NCI-H2081 treated with DMSO at 0.1 percent for 48 hours (cell line): ENCODE measurements at places on chromosomes 13 and 19.

DNA sequence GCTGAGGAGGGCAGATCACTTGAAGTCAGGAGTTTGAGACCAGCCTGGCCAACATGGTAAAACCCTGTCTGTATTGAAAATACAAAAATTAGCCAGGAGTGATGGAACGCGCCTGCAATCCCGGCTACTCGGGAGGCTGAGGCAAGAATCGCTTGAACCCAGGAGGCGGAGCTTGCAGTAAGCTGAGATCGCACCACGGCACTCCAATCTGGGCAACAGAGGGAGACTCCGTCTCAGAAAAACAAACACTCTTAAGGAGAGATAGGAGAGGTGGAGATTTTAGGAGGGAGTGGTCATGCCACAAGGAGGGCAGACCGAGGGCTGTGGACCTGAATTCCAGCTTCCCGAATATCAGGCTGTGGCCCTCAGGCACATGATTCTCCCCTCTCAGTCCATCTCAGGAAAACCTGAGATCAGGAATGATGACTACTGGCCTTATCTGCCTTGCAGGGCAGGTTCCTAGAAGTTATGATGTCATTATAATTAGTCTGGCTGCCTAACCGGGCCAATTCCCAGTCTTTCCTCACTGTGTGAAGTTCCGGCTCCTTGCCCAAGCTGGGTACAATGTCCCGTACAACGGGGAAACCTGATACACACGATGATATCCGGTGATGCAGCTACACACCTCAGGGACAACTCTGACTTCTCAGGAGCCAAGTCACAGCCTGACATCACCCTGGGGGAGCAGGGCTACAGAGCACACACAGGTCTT lies 2.5 kb downstream of the SLC35E1 start:
- DNase-seq: no peak

DNA sequence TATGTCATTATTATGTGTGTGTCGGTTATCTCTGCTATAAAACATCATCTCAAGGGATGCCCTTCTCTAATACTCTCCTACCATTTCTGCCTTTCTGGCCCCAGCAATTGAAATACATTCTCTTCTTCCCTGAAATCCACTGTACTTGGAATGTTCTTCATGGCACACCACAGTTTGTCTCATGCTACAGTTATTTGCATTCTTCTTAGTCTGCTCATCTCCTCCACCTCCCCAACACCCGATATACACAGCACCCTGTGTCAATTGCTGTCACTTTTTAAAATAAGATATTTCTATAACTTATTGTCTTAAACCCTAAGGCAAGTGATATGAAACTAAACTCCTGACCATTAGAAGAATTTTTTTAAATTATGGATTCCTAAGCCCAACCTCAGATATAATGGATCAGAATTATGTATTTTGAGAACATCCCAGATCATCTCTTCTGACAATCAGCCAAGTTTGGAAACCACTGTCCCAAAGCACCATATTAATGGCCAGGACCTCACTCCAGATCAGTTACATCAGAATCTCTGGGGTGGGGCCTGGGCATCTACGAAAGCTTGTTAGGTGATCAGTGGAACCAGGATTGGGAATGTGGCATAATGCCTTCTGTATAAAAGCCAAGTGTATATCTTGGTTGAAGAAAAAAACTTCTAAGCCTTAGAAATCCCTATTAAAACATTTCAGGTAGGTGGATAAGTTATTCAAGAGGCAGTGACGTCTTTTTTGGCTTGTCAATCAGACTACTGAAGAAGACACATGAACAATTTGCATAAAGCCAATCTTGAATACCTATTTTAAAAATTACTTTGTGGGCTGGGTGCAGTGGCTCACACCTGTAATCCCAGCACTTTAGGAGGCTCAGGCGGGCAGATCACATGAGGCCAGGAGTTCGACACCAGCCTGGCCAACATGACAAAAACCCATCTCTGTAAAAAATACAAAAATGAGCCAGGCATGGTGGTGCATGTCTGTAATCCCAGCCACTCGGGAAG lies 30.0 kb upstream of the KBTBD7 start:
- DNase-seq: no peak

DNA sequence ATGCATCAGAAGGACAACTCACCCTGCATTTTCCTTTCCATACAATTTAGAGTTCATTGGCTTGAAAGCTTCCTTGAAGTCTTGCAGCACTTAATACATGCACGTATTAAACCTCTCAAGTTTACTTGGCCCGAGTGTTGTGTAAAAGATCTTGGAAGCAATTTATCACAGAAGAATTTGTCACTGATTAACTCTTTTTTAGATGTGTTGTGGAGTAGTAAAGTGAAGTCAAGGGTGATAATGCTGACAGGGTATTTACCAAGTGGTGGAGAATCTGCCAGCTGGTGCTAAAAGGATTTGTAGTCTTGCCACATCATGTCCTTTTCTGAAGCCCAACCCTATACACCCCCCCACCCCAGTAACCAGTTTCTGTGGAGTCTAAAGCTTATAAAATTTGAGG lies 421.0 kb upstream of the MIR17HG start:
- no peak for DNase-seq

DNA sequence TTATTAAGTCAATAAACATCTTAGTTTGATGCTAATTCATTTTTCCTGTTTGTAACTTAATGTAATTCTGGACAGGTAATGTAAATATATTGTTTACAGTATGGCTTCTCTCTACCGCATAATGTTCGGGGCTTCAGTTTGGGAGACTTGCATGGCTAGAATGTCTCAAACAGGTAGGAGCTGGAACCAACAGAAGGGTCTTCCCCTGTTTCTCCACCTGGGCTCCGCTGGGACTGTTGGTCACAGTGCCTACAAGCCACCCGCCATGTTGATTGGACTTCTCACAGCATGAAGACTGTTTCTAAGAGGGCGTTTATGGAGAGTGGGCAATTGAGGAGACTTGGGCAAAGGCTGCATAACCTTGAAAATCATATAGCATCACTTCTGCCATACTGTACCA lies 148.6 kb downstream of the UFM1 start:
- no peak for DNase-seq

GRCh38 chr13:71964491-71965100 lies 97.6 kb upstream of the DACH1 start:
- DNase-seq: no peak

- peak; percentile 5 for DNase-seq
Measured at GRCh38 chr19:50368649-50369570, 3.5 kb upstream of the NAPSA start.

GRCh38 chr19:2538096-2538757 lies 62.3 kb downstream of the GADD45B start:
- DNase-seq: no peak

DNA sequence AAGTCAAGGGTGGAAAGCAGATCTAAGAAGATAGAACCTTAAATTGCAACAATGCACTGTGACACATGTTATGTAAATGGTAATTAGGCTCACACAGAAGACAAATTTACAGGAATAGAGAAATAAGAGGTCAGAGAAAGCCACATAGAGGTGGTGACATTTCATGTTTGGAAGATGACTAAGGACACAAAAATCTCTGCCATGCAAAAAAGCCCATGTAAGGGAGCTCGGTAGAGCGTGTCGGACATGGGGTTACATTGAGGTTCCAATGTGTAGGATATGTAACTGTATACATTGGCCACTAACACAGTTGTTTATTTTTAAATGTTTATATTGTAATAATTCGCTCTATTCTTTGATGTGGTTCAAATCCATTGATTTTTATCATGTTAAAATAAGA lies 33.7 kb downstream of the SUGT1 start:
- no peak for DNase-seq

DNA sequence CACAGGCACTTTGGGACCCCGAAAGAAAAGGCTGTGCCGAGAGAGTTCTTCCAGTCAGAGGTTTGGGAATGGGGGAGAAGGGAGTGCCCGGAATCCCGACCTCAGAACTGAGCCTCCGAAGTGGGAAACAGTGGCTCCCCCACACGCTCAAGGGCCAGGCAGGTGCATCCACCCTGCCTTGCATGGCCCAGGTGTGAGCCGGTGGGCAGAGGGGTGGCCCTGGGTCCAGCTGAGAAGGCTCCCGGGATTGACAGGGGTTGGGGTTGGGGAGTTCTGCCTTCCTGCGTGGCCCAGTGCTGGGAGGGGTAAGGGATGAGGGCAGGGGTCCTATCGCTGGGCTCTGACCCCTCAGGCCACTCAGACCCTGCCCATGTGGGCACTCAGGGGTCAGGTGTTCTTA lies 163.5 kb upstream of the TUBA3C start:
- no peak for DNase-seq

DNA sequence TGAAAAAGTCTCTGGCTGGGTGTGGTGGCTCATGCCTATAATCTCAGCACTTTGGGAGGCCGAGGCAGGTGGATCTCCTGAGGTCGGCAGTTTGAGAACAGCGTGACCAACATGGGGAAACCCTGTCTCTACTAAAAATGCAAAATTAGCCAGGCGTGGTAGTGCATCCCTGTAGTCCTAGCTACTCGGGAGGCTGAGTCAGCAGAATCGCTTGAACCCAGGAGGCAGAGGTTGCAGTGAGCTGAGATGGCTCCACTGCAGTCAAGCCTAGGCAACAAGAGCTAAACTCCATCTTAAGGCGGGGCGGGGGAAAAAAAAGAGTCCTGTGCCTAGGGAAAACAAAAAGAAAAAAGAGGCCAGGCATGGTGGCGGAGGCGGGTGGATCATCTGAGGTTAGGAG lies 2.2 kb downstream of the ZNF43 start:
- DNase-seq: no peak

GRCh38 chr13:77513719-77514335 lies 21.7 kb upstream of the SCEL start:
- no peak for DNase-seq

DNA sequence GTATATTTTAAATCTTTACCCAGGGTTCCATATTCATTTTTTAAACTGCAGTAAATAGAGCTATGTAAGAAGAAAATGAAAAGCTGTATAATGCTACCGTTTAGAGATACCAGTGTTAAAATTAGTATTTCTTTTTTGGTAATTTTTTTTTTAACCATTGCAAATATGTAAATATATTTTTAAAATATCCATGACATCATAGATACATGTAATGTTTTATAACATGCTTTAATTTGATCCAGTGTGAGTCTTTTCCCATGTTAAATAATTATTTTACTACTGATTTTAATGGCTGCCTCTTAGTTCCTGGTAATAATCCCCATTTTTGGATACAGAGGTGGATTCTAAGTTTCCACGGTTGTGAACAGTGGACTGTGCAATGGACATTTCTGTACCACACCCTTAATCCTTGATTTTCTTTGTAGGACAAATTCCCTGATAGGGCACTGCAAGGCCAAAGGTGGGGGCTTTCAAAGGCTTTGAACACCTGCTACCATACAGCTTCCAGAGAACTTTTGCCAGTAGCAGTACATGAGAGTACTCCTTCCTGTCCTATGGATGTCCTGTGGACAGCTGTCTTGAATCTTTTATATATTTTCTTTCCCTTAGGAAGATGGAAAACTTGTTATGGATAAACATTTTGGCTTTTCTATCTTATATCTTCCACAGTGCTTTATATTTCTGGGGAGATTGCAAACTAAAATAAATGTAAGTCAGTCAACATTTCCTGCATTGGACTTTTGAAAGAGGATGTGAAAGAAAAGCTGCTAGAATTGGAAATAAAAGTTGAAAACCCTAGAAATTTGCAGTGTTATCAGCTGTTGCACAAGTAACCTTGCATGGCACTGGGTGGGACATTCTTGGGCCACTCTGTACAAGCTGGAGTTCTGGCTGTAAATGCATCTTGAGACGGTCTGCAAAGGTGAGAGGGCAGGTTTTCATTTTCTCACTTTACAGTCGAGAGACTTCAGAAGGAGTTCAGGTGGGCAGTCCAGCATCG lies 46.8 kb downstream of the ARHGEF7 start:
- DNase-seq: no peak

GRCh38 chr13:99486996-99487395 lies 14.3 kb upstream of the TM9SF2 start:
- DNase-seq: no peak

DNA sequence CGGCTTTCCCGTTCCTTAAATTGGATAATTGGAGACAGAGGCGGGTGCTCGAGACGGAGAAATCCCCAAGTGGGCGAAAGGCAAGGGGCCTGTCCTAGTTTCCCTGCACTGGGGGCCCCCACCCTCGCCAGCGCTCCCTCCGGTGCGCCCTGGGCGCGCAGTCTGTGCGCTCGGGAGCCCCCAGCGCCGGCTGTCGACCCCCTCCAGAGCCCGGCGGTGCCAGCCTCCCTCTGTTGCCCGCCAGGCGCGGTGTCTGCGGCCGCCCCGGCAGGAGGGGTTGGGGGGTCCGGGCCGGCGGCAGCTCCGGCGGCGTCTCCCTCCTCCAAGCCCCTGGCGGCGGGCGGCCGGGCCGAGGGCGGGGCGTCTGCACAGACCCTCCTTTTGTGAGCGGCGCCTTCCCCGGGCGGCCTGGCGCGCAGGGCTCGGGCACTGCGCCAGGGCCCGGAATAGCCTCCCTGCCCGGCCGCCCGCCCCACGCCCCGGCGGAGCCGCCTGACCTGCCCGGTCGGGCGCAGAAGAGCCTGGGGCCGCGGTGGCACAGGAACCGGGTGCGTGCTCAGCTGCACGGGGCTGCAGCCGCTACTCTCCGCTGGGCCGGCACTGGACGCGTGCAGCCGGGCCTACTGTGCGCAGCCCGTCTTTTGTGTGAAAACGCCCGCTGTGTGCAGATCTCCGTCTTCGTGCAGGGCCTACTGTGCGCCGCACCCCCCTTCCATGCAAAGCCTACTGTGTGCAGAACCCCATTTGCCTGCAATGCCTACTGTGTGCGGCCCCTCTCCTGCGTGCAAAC lies 13.2 kb downstream of the GADD45B start:
- DNase-seq: no peak

DNA sequence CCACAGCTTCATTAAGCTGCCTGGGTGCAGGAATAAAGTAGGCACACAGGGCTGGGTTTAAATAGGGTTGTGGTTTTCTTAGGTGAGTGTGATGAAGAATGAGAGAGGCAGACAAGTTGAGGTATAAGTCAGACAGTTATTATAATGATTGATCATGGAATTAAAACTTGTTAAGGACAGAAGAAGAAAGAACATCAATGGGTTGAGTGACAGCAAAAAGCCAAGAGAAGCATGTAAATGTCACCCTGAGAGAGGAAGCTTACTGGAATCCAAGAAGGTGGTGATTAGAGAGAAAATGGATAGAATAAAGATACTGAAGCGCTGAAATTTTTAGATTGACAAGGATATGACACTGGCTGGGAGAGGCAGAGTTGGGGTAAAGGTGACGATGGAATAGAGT lies 325.2 kb upstream of the SLITRK1 start:
- no peak for DNase-seq

GRCh38 chr19:1847684-1848398 lies 442 bp downstream of the REXO1 start:
- no peak for DNase-seq

DNA sequence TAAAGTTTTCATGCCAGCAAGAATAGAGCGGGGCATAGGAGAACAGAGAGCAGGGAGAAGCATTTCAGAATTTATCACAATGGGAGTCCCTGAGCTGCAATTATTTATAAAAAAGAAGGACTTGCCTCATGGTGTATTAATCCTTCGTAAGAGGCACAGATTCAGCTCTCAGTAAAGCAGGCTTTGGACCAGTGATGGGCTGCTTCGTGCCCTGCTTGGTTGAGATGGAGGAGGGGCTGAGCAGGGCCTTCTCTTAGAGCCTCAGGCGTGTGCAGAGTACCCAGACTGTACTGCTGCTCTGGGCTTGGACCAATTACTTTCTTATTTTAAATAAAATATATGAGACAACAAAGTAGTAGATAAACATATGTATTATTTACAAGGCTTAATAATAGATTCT lies 265.7 kb upstream of the SLC10A2 start:
- no peak for DNase-seq

GRCh38 chr19:19775891-19776205 lies 42.9 kb upstream of the ZNF14 start:
- DNase-seq: no peak
